ENCODE measurements at places on chromosomes 1 and 21. TPM values are rescaled to one million over a fixed set of nuclear protein-coding genes. Genes with fewer than 3 reads are reported as not detected.

USH2A gene
- total RNA-seq = not detected

CFHR4 gene
- not detected for total RNA-seq

ADGRL4 gene
- total RNA-seq = 22.1 TPM

PRR9 gene
- not detected for total RNA-seq

SLC1A7 gene
- not detected for total RNA-seq

AQP10 gene
- total RNA-seq = under 0.01 TPM

LDLRAD2 gene
- not detected for total RNA-seq

KCNK1 gene
- 2.2 TPM for total RNA-seq

MCL1 gene
- total RNA-seq = 187 TPM

BSND gene
- not detected for total RNA-seq

SIM2 gene
- total RNA-seq = 0.91 TPM

ETV3L gene
- not detected for total RNA-seq

FMO2 gene
- total RNA-seq = 23.1 TPM

RAB13 gene
- total RNA-seq = 103 TPM
